ENCODE measurements at places on chromosomes 7 and 10.

- DNase-seq = no peak
Observed at GRCh38 chr10:114271779-114272167, 32.7 kb downstream of the VWA2 start.

DNA sequence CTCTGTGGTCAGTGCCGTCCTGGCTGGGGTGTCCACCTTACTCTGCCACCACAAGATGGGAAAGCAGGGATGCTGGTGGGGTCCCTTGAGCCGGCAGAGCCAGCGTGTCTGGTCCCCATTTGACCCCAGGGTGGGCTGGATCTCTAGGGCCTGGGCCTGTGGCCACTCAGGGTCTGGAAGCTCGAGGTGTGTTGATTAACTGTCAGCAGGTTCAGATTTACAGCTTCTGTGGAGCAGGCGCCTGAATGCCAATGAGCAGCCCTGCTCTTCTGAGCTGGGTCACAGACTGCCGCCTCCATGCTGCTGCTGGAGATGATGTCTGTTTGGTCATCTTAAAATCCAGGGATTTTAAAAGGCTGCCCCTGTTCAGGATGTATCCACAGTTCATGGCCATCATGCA, 11.3 kb upstream of the DPYSL4 start:
- DNase-seq = no peak

- no peak for DNase-seq
Observed at GRCh38 chr10:78703593-78703992, 365.2 kb upstream of the ZMIZ1 start.

GRCh38 chr10:44572146-44572545, 187.2 kb upstream of the CXCL12 start:
- DNase-seq = no peak

GRCh38 chr10:13382703-13383398, 34.8 kb upstream of the SEPHS1 start:
- peak; percentile 9 for DNase-seq

DNA sequence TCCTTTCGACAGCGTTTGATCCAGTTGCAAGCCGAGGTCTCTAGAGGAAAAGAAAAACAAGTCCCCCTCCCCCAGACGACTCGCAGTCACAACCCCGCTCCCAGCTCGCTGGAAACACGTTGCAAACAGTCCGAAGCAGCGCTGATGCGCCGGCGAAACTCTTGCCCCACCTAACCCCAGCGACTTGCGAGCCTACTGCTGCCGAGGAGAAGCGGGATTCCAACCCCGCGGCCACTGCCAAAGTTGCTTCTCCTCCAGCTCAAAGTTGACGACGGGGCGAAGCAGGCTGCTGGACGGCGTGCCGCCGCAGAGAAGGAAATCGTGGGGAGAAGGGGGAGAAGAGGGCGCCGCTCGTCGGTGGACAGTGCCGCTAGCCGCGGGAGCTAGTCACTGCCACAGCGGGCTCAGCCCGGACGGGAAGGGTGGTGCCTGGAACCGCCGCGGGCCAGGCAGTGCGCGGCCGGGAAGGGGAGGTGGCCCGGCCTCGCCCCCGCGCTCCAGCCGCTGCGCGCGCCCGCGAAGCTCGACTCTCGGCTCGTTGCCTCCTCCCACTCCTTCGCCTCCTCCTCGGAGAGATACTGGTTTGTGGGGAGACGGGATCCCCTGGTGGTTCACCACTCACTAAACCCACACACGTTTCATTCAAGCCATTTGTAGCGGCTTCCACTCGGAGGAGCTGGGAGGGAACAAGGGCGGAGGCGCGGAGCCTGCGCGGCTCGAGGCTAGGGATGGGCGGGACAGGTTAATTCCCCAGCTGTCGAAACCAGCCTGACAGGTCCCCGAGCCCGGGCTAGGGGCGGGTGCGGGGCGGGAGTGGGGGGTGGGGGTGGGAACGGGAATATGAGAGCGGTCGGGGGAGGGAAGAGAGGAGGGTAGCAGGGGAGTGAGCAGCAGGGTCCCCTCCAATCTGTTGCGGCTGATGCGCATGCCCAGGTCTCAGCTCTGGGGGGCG, at the start of gene GPR37:
Gene GPR37, minus strand, starts transcription at position 392 of the 952 bp plus-strand sequence. CDS start 816 bp downstream, outside the sequence.
- peak; percentile 45 for DNase-seq

DNA sequence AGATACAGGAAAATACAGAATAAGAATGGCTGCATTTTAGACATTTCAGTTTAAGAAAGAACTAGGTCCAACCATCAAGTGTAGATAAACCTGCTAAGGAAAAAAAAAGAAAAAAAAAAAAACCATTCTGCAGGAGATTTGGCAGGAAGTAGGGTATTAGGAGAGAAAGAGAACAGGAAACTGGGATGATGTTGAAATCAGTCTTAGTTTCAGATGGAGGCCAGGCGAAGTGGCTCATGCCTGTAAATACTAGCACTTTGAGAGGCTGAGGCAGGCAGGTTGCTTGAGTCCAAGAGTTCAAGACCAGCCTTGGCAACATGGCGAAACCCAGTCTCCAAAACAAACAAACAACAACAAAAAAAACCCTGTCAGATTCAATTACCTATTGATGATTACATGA, 120.2 kb downstream of the RAB11FIP2 start:
- no peak for DNase-seq

DNA sequence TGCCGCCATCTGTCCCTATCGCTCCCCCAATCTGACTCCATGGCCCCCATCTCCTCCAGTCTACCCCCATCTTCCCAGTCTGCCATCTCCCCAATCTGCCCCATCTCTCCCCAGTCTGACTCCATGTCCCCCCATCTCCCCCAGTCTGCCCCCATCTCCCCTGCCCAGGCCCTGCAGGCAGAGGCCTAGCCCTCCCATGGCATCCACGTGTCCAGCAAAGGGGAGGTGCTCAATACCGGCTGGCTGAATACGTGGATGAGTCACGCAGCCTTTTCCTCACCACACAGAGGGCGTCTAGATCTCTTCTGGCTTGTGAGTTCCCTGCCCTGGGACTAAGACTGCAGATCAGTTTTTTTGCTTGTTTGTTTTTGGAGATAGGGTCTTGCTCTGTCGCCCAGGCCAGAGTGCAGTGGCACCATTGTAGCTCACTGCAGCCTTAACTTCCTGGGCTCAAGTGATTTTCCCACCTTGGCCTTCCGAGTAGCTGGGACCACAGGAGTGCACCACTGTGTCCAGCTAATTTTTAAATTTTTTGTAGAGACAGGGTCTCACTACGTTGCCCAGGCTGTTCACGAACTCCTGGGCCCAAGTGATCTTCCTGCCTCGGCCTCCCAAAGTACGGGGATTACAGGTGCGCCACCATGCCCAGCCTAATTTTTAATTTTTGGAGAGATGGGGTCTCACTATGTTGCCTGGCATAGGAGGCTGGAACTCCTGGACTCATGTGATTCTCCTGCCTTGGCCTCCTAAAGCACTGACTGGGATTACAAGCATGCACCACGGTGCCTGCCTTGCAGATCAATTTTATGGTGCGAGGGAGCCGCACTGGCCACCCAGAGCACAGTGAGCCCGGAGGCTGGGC, 15.3 kb upstream of the GPR146 start:
- peak; percentile 87 for DNase-seq

- DNase-seq = peak; percentile 60
Observed at GRCh38 chr7:149496642-149497391, 792 bp downstream of the ZNF746 start.

DNA sequence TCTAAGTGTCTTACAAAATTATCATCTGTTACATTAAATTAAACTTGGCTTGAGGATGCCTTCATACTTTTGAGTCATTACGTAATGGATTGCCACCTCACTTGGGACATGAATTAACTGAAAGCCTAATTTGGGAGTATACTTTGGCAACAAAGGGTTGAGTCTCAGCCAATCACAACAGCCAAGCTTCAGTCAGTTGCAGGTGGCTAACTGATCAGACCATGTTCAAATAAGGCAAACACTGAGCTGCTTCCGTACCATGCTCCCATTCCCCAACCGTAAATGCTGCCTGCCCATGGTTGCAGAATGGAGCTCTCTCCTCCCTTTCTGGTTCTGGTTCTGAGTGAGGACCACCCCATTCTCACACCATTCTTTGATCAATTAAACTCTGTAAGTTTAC, 92.9 kb upstream of the STK17A start:
- DNase-seq = no peak

GRCh38 chr10:74917481-74918077, 91.2 kb downstream of the KAT6B start:
- DNase-seq = no peak
